ENCODE measurements at places on chromosomes 12 and 14. TPM values are rescaled to one million over a fixed set of nuclear protein-coding genes. Genes with fewer than 3 reads are reported as not detected.

DNA sequence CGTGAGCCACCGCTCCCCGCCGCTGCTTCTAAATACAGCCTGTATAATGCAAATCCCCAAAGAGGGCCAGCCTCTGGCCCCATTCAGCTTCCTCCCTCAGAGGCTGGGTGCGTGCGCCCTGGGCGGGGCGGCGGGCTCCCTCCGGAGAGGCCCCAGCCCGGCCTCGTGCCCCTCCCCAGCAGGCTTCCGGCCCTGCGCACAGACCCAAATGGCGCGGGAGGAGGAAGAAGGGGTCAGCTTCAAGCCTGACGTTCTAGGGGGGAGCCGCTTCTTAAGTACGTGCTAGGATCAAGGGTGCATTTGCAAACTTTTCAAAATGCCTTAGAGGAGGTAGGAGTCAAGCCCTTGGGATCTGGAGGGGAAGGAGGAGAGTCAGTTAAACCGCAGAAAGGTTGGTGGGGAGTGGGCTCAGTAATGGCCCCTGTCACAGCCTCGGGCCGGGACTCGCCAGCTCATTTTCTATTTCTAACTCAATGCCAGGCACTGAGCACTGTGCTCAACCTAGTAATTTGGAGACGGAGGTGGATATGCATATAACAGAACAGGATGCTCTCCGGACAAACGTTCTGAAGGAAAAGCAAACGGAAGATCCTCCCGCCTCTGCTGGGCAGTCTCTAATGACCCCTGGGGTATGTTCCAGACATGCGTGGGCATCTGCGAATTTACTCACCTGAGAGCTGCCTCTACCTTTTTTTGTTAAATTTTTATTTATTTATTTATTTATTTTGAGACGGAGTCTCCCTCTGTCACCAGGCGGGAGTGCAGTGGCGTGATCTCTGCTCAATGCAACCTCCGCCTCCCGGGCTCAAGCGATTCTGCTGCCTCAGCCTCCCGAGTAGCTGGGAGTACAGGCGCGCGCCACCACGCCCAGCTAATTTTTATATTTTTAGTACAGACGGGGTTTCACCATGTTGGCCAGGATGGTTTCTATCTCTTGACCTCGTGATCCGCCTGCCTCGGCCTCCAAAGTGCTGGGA lies 32.3 kb downstream of the NINJ2 start:
- DNase-seq = no peak

DNA sequence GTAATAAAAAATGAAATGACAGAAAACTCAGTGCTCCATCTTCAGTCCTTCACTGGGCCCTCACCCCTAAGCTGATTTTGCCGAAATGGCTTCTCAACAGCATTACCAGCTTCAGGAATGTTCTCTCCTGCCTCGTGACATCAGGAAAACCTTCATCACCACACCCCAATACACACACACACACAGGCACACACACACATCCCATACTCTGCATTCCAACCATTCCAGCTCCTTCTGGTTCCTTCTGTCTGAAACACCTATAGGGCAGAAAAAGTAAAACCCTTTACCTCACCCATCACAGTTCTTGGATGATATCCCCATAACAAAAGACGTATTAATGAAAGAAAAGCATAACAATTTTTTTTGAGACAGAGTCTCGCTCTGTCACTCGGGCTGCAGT lies 75.9 kb downstream of the CCDC60 start:
- no peak for DNase-seq

DNA sequence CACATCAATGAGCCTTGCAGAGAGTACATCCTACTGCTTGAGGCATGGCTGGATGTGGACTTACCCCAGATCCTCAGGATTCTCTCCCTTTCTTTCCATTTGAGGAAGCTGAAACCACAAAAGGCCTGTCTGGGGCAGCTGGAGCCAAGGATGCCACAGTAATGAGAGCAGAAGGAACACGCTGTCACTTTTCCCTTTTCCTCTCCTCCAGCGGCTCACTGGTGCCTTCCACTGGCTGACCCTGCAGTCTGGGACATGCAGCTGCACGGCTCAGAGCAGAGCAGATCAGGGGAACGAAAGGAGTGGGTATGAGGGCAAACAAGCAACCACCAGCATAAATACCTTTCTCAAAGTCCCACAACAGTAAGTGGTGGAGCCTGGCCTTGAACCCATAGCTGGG lies 78.2 kb downstream of the GAS2L3 start:
- DNase-seq = no peak

GRCh38 chr14:55160989-55161388 lies 30.4 kb downstream of the DLGAP5 start:
- DNase-seq = peak; percentile 34

GRCh38 chr12:42135259-42135814 lies 9.3 kb downstream of the GXYLT1 start:
- no peak for DNase-seq

DNA sequence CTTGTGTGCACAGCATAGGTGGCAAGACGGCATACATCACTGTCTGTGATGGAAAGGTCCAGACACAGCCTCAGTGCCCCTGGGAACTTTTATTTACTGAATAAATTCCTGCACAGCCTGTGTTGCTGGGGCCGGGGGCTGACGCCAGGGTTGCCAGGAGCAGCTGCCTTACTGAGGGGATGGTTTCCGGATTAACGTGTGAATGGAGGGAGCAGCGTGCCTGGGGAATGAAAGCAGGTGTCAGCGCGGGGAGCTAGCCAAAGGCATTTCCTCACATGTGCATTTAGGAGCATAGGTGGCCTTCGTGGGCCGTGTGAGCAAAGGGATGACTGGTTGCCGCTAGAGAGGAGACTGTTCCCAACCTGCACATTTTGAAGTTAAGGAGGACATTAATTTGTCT lies 41.6 kb downstream of the SFSWAP start:
- DNase-seq = no peak

- no peak for DNase-seq
These were observed 209.1 kb downstream of the BCL11B start for GRCh38 chr14:99062772-99063418.

- peak; percentile 84 for DNase-seq
These were observed at the start of gene DEGS2 for GRCh38 chr14:100159094-100159864. TSS of gene DEGS2 (minus strand) at chr14:100159645. CDS start at chr14:100159587, 58 bp downstream.

The CRACR2A gene
- 31.1 TPM for total RNA-seq

- no peak for DNase-seq
These were observed 63.4 kb upstream of the KITLG start for GRCh38 chr12:88643685-88644084.

GRCh38 chr14:26719514-26719913 lies 121.7 kb upstream of the NOVA1 start:
- no peak for DNase-seq

DNA sequence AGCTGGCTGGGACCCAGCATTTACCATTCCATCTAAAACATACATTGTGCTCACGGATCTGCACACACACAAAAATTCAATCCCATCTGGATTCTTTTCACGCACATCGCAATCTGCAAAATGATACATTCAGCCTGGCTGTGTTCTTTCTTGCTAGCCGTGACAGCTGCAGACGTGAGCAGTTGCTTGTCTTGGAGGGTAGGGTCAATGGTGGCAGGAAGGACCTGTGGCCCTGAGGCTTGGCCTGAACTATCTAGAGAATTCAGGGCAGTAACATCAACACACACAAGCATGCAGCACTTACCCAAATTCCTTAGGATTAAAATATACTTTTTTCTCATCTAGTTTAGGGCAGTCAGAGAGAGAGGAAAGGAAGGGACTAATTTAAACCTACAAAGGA lies 72.0 kb downstream of the DICER1 start:
- DNase-seq = no peak

- DNase-seq = no peak
These were observed 201.0 kb upstream of the AMIGO2 start for GRCh38 chr12:47280543-47281300.

The CDH24 gene
- total RNA-seq = 0.51 TPM

DNA sequence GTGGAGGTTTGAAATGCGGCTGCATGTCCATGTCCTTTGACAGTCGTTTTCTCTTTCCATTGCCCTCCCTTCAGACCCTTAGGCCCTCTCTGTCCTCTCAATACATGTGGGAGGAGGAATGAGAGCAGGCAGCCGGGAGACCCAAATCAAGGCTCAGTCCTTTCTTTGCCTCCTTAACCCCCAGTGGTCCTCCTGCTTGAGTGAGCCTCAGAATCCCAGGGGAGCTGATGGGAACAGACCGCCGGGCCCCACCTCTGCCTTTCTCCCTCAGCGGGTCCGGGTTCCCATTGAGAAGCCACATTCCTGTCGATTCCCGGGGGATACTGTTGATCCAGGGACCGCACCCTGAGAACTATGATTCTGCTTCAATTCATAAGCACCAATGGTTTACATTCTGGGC lies 77.9 kb upstream of the RFLNA start:
- no peak for DNase-seq

The COX8C gene
- not detected for total RNA-seq

DNA sequence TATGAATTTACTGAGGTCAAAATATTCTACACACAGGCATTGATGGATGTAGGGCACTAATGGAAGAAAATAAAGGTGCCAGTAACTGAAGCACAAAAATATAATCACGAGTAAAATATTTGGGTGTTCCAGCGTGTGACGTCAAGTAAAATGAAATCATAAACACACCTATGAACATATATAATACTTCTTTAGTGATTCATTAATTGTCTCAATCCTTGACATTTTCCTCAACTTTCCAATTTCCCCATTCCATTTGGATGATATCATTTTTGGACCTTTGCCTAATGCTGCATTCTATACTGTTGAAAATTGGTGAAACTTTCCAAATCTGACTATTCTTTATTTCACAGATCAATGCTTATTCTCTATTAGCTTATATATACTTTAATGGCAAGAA lies 649.3 kb downstream of the GALC start:
- DNase-seq = no peak

The ASB2 gene
- total RNA-seq = 23.6 TPM

The TMEM132D gene
- not detected for total RNA-seq

The KRT72 gene
- not detected for total RNA-seq

The IL26 gene
- total RNA-seq = not detected

- DNase-seq = no peak
These were observed 21.1 kb upstream of the LGALS3 start for GRCh38 chr14:55107766-55108554.

DNA sequence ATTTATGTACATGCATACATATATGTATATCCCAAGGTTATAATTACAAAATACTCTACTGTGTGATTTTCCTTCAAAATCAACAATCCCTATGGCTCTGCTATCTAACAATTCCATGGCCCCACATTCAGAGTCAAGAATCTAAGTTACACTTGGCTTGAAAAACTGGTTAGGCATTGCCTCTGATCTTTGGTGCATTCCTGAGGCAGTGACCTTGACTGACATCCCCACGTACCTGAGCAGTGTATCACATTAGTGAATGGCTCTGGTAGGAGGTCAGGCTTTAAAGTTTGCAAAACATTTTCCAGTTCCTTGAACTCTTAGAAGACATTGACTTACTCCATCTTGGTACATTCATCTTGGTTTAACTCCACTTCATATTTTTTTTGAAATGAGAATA lies 8.5 kb upstream of the STON2 start:
- no peak for DNase-seq

The GAS2L3 gene
- total RNA-seq = 19.3 TPM

The CLEC14A gene
- not detected for total RNA-seq

- DNase-seq = no peak
These were observed 78.7 kb downstream of the PRICKLE1 start for GRCh38 chr12:42510823-42511222.

The ANKRD33 gene
- not detected for total RNA-seq

- no peak for DNase-seq
These were observed 1198.3 kb downstream of the GALC start for GRCh38 chr14:86794689-86795088.

GRCh38 chr14:33686218-33686617 lies 264.7 kb downstream of the EGLN3 start:
- no peak for DNase-seq

- DNase-seq = no peak
These were observed 151.4 kb upstream of the CPSF6 start for GRCh38 chr12:69087986-69088385.

DNA sequence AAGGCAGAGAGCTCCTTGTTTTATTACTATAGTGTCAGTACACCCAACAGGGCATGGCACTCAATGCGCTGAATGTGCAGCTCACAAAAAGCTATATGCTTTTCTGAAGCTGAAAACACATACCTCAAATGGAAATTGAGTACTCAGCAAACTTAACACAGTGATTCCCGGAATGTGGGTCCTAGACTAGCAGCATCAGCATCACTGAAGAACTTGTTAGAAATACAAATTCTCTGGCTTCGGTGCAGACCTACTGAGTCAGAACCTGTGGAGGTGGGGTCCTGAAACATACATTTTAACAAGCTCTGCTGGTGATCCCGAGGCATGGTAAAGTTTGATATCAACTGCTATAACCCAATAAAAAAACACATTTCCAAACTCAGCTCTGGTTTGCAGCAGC lies 14.9 kb downstream of the RERG start:
- DNase-seq = no peak

The TMEM63C gene
- 4.7 TPM for total RNA-seq

GRCh38 chr12:117850048-117850447 lies 118.7 kb downstream of the KSR2 start:
- DNase-seq = peak; percentile 40

GRCh38 chr12:124375789-124376175 lies 80.9 kb downstream of the RFLNA start:
- no peak for DNase-seq
